ENCODE measurements at places on chromosomes 5 and 9.

- DNase-seq = no peak
Observed at GRCh38 chr5:31999470-31999869, 174.6 kb downstream of the GOLPH3 start.

- no peak for DNase-seq
Observed at GRCh38 chr5:63959177-63959982, 2.9 kb downstream of the HTR1A start.

GRCh38 chr5:143235423-143235822, 168.1 kb downstream of the NR3C1 start:
- DNase-seq = no peak

- DNase-seq = no peak
Observed at GRCh38 chr5:109958082-109958481, 268.4 kb downstream of the MAN2A1 start.

- no peak for DNase-seq
Observed at GRCh38 chr5:55481293-55481855, 53.4 kb downstream of the PLPP1 start.

DNA sequence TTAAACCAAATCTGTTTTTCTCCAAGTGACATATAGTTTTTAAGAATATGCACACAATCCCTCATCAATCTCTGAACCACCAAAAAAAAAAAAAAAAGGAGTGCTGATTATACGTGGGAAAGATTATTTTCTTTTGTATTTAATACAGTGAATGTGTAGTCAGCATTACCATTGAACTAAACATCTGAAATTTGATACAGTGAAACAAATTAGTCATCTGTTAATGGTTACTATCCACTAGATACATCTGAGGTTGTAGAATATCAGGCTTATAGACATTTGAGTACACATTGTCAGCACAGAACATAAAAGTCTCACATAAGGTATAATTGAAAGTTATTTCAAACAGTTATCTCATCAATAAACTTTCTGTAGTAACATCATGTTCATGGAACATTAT, 87.0 kb downstream of the SLF1 start:
- no peak for DNase-seq

DNA sequence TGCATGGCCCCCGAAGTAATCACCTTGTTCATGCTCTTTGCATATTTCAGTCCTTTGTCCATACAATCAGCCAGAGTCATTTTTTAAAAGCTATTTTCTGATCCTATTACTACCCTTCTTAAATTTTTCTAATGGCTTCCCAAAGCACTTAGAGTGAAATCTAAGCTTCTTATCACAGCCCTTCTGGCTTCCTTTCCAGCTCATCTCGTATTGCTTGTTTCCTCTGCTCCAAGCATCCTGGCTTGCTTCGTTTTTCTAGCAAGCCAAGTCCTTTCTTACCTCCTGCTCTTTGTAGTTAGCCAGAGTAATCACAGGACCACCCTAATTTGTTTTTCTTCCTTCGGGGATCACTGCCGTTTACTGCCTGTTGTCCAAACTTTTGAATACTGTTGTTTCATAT, 453.3 kb downstream of the KIF4B start:
- DNase-seq = no peak

- DNase-seq = no peak
Observed at GRCh38 chr9:81113453-81114124, 575.8 kb downstream of the TLE1 start.

DNA sequence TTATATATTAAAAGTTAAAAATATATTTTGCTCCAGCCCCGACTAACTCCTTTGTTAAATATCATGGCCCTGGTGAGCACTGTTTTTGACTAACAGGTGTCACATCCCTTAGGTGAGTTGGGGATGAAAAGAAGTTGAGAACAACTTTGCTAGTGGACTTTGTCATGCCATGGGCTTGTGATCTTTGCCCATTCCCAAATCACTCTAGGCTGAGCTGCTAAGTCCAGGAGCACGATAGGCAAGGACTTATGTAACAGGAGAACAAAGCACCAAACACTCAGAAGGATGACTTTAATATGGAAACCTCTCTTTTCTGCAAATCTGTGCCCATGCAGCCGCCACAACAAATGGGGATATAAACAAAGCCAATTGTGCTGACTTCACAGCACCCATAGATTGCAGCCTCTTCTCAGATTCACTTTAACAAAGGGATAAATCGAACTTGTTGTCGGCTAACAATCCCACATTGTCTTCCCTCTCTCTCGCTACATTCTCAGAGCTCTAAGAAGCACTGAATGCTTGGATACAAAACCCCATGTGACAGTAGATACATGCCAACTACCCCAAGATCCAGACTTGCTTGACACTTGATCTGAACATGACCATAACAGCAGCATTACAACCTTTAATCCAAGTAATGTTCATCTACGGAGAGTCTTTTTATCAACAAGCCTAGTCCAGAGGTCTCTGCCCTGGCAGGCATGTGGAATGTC, 86.8 kb upstream of the CD180 start:
- no peak for DNase-seq

DNA sequence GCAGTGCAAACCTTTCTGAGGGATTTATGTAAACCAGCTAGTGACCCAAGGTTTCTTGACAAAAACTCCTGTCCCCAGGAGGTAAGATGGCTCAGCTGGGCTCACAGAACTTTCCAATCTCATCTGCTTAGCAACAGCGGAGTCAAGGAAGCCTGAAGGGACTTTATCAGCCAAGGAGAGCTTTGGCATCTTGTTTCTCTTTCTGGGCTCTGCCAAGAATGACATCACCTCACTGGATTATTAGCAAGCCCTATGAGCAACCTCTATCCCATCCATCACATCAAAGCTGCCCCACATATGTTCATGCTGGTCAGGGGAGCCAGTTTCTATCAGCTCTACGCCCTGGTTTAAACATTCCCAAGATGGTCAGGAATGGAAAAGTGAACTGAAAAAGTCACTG, 461.3 kb downstream of the ENC1 start:
- DNase-seq = no peak

DNA sequence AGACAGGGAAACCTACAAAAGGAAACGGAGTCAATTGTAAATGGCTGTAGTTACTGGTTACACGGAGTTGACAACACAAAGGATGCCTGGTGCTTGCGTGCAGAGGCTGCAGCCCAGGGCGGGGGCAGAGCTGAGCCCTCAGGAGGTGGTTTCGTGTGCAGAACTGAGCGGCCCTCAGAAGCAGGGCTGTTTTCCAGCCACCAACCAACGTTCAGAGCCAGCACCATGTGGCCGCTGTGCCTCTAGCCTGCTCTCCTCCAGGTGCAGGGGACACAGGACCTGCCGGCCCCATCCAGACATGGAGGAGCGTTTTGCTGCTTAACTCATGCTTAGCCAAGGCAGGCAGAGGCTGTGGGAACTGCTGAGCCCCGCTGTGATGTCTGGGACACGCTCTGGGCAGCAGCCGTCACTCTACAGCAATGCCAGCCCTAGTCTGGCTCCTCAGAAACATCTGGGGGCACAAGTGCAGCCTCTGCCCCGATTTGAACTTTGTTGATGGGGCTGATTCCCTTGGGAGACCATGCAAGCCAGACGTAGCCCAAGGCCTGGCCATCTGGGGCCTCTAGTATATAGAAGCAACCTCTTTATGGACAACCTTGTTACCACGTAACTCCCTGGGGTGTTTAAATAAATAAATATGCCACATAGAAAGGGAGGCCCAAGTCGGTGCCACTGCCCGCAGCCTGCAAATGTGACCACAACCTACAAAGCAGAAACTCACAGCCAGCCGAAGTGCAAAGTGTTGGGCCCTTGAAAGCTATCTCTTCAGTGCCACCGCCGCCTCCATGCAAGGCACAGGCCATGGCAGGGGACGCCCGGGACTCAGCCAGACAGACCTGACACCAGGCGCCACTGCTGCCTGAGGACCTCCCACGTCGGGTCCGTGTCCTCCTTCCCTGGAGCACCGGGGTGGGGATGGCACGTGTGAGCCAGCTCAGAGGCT, 42.1 kb downstream of the NKD2 start:
- DNase-seq = no peak

GRCh38 chr9:97786341-97786740, 66.7 kb upstream of the FOXE1 start:
- DNase-seq = no peak

DNA sequence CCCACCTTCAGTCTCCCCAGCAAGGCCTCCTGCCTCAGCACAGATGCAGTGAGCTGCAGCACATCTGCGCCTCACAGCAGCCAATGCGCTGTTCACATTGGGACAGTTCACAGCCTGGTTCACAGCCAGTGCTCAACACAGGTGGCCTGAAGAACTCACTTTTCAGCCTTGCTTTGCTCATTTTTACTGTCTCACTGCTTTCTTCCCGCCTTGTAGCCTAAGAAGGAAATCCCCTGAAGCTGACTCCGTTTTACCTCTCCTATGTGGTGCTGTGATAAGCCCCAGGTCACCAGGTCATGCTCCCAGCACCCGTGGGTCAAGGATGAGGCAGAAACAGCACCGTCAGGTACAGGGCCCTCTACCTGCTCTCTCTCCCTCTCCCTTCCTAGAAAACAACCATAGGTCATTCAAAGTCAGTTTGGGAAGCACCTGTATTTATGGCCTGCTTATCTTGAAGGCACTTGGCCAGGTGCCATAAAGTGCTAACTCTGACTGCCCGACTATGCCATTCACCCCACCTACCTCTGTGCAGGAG, 1.1 kb downstream of the GCNT4 start:
- no peak for DNase-seq

GRCh38 chr5:140114341-140115185, 654 bp downstream of the PURA start:
- peak; percentile 54 for DNase-seq

- DNase-seq = peak; percentile 56
Observed at GRCh38 chr9:101449071-101449721, 13.6 kb upstream of the ALDOB start.

DNA sequence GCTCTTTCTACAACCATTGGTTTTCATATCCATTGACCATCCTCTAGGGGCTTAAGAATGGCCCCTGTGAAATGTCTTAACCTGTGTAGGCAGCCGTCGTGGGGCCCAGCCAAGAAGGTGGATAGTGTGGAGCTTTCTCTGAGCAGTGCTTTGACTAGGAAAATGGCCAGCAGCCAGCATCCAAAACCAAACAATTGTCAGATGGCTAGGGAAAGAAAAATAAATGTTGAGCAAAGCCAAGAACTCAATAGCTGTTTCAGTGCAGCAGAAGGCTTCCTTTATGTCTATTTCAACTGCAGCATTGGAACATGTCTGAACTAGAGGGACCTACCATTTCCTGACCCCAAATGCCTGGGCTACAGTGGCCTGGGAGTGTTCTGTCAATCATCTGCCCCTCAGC, 374.9 kb downstream of the TLE4 start:
- no peak for DNase-seq

GRCh38 chr5:158614951-158615350, 484.8 kb downstream of the EBF1 start:
- DNase-seq = no peak

- no peak for DNase-seq
Observed at GRCh38 chr9:125425170-125425897, 163.7 kb downstream of the GAPVD1 start.

DNA sequence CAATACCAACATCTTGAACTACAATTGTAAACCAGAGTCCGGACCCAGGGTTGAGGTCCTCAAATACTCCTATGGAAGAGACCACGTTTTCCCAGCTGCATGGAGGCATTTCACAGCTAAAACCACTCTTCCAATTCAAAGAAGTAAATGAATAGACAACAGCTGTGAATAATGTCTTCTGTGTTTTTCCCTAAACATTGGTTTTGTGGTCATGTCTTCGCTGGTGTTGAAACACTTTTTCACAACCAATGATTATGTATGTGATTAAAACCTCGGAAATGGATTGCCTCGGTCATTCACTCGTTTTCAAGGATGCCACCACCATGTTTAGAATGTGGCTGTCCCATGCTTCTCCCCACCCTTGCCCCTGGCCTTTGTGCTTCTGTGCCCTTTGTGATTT, 9.4 kb upstream of the TENT4A start:
- no peak for DNase-seq

GRCh38 chr5:10518347-10518746, 45.5 kb upstream of the ANKRD33B start:
- no peak for DNase-seq

DNA sequence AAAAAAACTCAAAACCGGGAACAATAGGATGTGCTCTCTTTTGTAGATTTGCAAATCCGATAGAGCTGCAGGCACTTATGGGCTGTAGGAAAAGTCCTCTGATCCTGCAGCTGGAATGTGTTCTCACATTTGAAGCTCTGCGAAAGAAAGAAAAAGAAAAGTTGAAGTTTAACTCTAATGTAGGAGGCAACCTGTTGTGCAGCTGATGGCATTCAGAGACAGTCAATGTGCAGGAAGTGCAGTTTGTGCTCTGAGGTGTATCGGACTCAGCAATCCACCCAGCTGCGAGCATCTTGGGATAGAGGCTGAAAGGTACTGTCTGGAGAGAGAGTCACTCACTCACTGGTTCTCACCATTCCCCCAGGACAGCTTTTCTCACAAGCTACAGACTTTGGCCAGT, 339.2 kb downstream of the AGTPBP1 start:
- DNase-seq = no peak

DNA sequence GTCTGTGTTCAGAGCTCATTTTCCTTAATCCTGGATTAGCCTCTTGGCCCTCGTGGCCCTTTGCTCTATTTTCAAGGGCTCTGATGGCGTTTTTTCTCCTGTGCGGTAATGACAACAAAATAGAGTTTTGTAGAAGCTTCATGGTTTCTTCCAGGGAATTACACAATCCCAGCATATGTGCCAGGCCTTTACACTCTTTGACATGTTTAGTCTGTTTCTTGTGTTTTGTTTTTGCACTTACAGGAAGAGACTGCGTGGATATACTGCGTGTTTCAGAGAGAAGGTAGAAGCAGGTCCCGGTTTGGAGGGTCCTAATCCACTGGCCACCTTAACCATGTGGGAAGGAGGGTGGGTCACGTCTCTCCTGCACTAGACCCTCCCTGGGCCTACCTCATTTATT, 400.2 kb upstream of the IRX4 start:
- no peak for DNase-seq
